ENCODE measurements at places on chromosomes 1 and 21.

DNA sequence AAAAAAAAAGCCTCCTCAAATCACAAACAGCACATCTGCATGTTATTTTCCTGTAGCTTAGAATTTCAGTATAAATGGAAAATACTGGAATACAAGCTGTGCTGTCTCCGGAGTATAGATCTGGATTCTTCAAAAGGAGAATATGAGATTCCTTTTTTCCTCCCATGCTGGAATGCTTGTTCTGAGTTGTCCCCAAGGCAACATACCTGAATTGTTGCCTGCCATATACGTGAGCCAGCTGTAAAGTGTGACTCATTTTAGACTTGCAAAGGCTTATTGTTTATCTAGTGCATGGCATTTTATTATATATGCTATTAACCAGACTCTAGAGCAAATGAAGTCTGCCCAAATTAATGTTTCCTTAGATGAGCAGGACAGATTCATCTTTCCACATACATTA is 95.0 kb upstream of the C1orf105 start:
- DNase-seq = no peak

- peak; percentile 9 for DNase-seq
These were observed 33.4 kb upstream of the CITED4 start for GRCh38 chr1:40895601-40896000.

DNA sequence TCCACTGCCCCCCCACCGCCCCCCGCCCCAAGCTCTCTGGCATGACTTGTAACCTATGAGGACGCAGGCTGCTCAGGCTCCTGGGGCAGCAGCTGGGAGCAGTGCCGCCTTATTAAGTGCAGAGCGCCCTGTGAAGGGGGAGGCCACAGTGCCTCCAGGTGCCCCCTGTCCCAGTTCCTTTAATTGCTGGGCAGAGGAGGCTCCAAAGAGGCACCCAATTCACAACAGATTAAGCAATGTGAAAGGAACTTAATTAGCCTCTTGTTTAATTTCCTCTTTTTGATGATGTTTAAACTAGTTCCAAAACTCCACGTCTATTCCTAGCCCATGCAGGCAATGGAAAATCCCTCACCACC is 3.0 kb downstream of the RXFP4 start:
- DNase-seq = no peak

- no peak for DNase-seq
These were observed 475 bp upstream of the RPL5 start for GRCh38 chr1:92831368-92831761.

GRCh38 chr1:185834371-185834905 is 100.2 kb downstream of the HMCN1 start:
- DNase-seq = no peak

DNA sequence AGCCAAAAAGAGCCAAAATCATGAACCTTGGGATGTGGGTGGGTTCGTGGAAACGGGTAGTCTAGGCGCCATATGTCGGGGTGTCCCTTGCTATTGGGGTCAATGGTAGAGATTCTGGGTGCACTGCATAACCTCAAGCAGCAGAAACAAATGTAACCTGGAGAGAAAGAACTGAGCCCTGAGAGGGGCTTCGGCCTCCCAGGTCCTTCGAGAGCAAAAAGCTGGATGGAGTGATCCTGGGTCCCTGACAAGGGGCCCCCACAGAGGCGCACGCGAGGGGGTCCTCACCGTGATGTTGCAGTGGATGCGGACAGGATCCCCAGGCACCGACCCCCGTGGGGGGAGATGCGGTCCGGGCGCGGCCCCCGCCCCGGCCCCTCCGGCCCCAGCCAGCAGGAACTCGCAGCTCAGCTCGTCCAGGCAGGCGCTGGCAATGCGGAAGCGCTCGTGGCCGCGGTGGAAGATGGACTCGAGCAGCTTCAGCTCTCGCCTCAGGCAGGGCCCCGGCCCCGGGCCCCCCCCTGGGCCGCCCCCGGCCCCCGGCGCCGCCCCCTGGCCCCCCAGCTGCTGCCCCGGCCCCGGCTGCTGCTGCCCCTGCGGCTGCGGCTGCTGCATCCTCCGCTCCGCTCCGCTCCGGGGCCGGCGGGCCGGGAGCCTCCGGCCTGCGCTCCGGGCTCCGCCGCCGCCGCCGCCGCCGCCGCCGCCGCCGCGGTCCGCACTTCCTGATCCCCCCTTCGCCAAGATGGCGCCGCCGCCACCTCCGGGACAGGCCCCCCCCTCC is at the start of gene UBE2Q1:
Gene UBE2Q1, minus strand, starts transcription at position 724 of the 781 bp plus-strand sequence. Its CDS starts 109 bp downstream, at position 615.
- DNase-seq = no peak

DNA sequence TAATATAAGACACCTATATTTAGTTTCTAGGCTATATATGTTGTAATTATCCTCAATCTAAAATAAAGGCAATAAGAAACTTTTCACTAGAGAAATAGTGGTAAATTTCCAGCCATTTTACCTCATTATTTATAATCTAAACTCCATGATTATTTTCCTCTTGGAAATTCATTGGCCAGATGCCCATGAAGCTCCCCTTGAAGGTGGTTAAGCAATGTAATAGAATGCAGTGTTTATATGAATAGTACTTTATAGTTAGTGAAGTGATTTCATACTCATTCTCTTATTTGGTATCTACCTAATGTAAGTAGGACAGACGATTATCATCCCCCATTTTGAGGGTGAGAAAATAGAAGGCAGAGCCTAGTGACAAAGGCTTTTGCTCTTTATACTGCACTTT is 26.5 kb downstream of the NFYC start:
- DNase-seq = no peak

GRCh38 chr1:27566462-27567145 is 37.3 kb downstream of the AHDC1 start:
- DNase-seq = no peak

GRCh38 chr1:176177764-176178163 is 29.3 kb downstream of the COP1 start:
- no peak for DNase-seq

DNA sequence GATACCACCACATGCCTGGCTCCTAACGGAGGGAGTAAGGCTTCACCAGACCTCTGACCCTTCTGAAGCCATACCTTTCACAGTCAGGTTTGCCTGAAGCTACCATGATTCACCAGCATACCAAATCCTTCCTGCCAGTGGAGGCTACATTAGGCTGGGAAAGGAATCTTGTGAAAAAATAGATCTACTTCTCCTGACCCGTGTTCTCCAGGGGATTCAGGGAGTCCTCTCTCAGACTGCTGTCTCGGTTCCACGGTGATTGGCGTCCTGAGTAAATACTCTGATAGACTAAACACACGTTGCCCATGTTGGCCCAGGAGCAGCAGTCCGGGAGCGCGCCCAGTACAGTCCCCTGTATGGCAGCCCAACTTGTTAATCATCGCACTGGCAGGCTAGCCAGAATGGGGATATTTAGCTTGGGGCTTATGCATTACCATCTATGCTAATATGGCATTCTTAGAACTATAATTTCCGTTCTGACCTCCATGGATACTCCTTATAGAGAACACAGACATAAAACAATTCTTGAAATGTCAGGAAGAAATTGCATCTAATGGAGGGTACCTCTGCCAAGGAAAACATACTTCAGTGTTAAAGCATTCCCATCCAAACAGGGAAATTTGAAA is 173.2 kb downstream of the ROR1 start:
- DNase-seq = no peak

DNA sequence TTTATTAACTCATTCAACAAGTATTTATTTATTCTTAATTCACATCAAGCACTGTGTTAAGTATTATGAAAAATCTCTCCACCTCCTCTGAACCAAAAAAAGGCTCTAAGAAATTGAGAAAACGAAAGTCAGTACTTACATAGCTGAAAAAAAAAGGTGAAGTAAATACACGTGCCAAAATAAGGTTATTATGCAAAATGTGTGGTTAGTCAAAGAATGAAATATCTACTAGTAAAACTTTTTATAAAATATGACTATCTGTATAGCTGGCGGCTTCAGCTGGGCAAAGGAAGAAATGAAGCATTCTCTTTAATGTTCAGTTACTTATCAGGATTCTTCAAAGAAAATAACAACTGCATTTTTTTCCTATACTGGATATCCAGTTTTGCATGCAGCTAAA is 35.5 kb upstream of the ASPM start:
- DNase-seq = no peak

DNA sequence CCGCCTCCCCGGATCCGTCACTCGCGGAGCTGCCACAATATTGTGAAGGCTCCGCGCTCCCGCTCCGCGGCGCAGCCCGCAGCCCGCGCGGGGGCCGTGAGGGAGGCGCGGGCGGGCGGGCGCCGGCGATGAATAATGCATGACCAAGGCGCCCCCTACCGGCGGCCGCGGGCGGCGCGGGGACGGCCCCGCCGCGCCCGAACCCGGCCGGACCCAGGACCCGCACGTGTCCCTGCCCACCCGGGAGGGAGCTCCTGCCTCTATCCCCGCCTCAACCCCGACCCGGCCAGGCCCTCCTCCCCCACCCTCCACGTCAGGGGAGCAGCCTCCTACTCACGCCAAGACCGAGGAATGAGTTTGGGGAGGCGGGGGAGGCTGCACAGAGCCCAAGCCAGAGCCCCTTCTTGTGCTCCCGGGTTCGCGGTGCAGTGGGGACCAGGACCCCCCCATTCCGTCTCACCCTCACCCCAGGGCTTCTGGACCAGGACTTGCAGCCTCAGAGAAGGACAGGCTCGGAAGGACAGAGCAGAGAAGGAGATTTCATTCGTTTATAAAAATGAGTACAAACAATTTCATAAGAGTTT is 70.8 kb upstream of the CASZ1 start:
- DNase-seq = peak; percentile 38

DNA sequence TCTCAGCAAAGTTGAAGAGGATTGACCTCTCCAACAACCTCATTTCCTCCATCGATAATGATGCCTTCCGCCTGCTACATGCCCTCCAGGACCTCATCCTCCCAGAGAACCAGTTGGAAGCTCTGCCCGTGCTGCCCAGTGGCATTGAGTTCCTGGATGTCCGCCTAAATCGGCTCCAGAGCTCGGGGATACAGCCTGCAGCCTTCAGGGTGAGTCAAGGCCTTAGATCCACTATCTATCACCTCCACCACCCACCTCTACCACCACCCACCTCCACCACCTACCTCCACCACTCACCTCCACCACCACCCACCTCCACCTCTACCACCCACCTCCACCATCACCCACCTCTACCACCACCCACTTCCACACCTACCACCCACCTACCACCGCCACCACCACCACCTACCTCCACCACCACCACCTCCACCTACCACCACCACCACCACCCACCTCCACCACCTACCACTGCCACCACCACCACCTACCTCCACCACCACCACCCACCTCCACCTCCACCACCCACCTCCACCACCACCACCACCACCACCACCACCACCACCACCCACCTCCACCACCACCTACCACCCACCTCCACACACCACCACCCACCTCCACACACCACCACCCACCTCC is 5.8 kb downstream of the OPTC start:
- DNase-seq = no peak

- DNase-seq = no peak
These were observed 32.2 kb upstream of the RPTN start for GRCh38 chr1:152191260-152191659.

GRCh38 chr1:2548068-2548589 is 8.0 kb upstream of the TNFRSF14 start:
- peak; percentile 74 for DNase-seq

DNA sequence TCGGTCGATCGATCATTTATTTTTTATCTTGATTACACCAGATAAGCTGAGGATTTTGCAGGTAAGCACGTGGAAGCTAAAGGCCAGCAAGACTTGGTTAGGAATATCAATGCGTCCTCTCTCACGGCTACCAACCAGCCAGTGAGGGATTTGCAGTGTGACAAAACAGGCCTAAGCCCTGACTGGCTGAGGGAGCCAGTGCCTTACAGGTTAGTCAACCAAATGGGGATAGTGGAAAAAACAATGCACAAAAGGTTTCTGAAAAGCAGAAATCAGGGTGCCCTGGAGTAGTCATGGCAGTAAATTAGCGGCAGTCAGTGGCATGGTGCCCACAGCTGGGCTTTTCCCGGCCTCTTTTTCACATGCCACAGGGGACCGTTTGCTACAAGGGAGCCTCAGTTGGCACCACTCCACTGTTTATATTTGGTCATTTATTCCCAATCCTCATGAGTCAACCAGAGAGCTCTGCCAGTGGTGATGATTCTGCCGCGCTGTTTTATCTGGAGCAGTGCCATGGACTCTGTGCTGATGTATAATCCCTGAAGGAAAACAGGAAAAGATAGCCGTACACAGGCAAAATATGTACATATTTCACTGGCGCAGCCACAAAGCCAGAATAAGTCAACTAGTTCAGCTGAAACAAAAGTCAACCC is 167.6 kb downstream of the RHOU start:
- no peak for DNase-seq

DNA sequence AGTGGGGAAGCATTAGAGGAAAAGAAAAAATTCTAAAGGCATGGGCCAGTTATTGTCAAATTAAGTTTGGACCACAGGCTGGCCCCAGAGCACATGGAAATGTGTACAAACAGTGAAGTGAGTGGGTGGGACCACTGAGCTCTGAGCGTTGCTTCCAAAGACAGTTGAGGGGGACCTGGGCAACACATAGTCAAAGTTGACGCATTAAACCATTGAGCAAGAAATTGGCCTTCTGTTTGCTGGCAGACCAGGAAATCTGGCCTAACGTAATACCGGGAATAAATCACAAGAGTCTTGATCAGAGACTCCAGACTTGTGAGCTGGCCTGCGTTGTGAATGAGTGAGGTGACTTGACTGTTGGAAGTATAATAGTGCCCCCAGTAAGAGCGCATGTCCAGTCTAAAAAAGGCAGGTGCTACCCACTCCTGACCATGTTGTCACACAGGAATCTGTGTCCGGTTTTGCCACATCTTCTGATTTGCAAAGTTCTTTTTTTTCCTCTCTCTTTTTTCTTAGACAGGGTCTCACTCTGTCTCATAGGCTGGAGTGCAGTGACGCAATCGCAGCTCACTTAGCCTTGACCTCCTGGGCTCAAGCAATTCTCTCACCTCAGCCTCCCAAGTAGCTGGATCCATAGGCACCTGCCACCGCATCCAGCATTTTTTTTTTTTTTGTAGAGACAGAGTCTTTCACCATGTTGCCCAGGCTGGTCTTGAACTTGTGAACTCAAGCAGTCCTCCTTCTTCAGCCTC is 10.7 kb downstream of the EPHB2 start:
- no peak for DNase-seq

- DNase-seq = no peak
These were observed 423.9 kb downstream of the PTBP2 start for GRCh38 chr1:97145321-97145956.

- no peak for DNase-seq
These were observed 383.0 kb upstream of the VAMP3 start for GRCh38 chr1:7388141-7388487.

GRCh38 chr1:191876631-191877030 is 281.6 kb upstream of the RGS18 start:
- no peak for DNase-seq

- DNase-seq = no peak
These were observed 13.0 kb downstream of the PTPRC start for GRCh38 chr1:198651650-198652400.

DNA sequence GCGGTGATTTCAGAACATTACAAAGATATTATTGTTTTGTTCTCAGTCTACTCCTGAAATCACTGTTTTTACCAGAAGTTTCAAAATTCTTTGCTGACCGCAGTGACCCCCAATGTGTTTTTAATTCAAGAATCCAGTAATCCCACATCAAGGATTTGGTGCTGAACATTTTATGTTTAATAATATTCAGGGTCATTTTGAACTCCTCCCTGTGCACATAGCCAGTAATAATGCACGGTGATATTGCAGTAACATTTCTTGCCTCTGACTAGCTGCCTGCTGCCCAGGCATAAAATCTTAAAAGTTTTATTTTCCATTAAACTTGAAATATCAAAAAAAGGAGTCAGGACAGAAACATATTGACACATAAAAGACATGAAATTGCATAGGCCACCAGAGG is 443.4 kb upstream of the NCAM2 start:
- DNase-seq = no peak

GRCh38 chr1:11158720-11159321 is 30.3 kb upstream of the ANGPTL7 start:
- no peak for DNase-seq
